ENCODE measurements at places on chromosomes 1 and 21.
A peak's percentile ranks its signal among the peaks of the same experiment; 100 is the strongest.

- DNase-seq: no peak
Measured at GRCh38 chr1:80640978-80641377, 1159.8 kb upstream of the ADGRL2 start.

DNA sequence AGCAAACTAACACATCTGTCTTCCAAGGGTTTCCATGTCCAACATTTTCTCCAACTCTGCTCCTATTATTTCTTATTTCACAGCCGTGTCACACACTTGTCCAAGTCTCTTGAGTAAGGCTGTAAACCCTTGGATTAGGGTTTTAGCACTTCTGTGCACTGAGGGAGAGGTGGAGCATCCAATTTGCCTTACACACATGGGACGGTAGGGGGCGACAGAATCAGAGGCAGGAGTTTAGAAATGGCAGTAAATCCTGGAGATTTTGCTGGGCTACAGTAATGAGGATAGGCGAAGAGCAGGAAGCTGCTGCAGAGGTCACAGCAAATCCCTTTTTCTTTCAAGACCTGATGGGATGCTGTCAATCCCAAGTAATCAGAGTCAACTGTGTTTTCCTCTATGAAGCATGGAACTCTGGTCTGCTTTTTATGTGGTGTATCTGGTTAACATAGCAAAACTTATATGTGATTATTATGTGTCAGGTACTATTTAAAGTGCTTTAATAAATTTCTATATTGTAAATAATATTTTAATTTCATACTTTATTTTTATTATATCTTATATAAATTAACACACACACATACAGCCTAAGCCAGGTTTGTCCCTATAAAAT is 15.4 kb upstream of the LCE5A start:
- DNase-seq: peak; percentile 31

- no peak for DNase-seq
Measured at GRCh38 chr1:1021920-1022259, 2.0 kb downstream of the AGRN start.

- DNase-seq: no peak
Measured at GRCh38 chr1:53918343-53918742, 24.4 kb downstream of the DIO1 start.

- DNase-seq: no peak
Measured at GRCh38 chr1:19452221-19452663, 33.1 kb downstream of the CAPZB start.

DNA sequence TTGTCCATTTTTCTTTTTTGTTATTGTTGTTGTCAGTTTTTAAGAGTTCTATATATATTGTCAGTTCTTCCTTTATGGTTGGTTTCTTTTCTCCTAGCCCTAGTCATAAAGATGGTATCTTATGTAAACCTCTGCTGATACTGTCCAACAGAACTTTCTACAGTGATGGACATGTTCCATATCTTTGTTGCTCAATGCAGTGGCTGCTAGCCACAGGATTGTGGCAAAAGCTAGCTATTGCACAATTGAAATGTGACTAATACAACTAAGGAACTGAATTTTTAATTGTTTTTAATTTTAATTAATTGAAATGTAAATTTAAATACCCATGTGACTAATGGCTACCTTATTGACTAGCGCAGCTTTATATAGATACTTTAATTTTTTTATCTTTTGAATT is 411.8 kb upstream of the PTBP2 start:
- DNase-seq: no peak

- DNase-seq: no peak
Measured at GRCh38 chr1:154896771-154897286, 26.7 kb upstream of the KCNN3 start.

- no peak for DNase-seq
Measured at GRCh38 chr1:50265790-50266314, 157.1 kb downstream of the ELAVL4 start.

- no peak for DNase-seq
Measured at GRCh38 chr1:171245458-171246064, 2.7 kb upstream of the FMO1 start.

DNA sequence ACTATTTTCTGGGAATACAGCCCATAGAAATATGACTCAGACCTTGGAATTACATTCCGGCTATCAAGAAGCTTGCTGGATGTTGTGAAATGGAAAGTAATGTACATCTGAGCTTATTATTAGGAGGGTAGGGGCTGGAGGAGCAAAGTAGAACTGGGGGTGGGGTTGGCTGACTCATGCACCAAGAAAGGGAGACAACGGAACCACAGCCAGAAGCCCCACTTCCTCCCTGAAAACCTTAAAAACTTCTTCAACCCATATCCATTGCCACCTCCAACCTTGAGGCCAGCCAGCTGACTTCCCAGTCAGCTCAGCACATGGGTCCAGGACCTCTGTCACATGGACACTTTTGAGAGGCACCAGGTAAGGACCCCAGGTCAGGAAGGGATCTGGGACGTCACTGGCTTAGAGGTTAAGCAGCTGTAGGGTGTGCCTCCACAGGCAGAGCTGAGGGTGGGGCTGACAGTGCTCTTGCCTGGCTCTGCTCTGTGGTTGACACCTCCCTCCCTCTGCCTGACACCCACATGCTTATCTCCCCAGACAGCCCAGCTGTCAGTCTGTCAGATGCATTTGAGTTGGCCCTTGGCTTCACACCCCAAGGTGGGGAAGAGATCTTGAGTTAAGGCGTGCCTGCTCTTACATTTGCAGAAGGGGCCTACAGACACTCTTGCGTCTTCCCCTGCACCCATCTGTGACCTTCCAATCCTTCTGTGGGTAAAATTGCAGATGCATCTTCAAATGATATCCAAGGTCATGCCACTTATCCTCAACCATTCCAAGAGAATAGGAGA is 5.7 kb upstream of the ZNF683 start:
- no peak for DNase-seq

GRCh38 chr1:26079178-26079563 is 11.7 kb upstream of the TRIM63 start:
- DNase-seq: no peak

GRCh38 chr1:200146100-200146499 is 118.6 kb downstream of the NR5A2 start:
- no peak for DNase-seq

DNA sequence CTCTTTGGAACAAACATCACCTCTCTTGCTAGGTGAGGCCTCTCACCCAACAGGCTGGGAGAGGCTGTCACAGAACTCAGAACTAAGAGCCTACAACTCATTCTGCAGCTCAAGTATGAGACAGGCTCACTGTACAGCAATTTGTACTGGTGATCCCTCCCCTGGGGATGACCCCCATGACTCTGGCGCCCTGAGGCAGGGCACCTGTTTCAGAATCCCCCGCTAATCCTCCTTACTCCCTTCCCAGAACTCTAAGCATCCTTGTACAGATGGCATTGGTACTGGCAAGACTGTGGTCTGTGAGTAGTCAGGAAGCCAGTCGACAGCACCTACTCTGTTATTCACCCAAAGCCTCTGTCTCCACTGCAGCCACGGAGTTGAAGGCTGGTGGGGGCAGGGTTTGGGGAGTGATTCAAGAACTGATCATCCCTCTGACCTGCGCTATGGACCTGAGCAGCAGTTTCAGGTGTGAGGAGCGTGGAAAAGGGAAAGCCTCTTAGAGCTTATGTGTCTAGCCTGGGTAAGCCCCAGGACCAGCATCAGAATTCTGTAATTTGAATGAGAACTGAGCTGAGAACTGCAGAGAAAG is 655.5 kb downstream of the KIF26B start:
- no peak for DNase-seq

DNA sequence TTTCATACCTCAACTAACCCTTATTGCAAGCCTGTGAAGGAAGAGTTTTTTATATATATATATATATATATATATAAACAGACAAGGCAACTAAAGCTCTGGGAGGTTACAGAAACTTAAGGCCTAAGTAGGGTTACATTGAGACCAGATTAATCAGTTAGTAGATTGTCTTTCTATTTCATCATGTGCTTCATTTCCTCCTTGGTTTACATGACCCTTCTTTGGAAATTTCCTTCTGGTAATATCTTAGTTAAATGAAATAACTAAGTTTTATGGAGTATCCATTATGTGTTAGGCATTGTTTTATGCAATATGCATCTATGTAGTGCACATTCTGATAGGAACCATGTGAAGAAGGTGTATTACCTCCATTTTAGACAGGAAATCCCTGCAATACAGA is 112.7 kb downstream of the FGGY start:
- no peak for DNase-seq

DNA sequence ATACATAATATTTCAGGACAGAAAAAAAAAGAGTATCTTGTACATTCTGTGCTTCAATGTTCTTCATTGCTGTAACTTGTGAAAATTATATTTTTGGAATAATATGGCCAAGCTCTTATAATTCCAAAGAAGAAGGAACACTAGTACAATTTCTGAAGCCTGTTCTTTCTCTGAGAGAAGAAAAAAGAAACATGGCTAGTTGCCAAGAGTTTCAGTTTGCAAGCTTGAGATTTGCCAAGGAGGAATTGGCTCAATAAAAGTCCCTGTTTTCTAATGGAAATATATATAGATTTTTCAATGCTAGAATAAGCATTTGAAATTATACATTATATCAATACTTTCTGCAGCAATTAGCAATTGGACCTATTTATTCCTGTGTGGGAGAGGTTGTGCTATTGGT is 285.2 kb upstream of the NEGR1 start:
- no peak for DNase-seq

GRCh38 chr1:7454895-7455784 is 316.0 kb upstream of the VAMP3 start:
- no peak for DNase-seq

GRCh38 chr1:86110451-86111129 is 46.0 kb downstream of the COL24A1 start:
- DNase-seq: no peak

DNA sequence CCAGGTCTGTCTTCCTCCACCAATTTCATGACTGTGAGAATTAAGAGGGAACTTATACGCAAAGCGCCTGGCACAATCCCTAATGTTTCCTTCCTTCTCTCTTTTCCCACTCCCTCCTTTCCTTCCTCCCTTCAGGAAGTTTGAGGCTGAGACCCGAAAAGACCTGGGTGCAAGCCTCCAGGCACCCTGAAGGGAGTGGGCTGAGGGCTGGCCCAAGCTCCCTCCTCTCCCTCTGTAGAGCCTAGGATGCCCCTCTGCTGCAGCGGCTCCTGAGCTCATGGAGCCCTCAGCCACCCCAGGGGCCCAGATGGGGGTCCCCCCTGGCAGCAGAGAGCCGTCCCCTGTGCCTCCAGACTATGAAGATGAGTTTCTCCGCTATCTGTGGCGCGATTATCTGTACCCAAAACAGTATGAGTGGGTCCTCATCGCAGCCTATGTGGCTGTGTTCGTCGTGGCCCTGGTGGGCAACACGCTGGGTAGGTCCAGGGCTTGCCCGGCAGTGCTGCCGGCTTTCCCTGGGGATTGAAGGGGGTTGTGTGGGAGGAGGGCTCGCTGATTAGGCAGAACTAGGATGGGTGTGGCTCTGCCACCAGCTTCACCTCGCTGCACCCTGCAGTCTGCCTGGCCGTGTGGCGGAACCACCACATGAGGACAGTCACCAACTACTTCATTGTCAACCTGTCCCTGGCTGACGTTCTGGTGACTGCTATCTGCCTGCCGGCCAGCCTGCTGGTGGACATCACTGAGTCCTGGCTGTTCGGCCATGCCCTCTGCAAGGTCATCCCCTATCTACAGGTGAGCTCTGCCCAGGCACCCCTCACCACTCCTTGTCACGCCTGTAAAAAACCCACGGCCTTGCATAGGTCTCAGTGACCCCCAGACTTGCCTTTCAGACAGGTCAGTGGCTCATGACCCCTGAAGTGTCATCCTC is 1.7 kb downstream of the HCRTR1 start:
- DNase-seq: no peak

DNA sequence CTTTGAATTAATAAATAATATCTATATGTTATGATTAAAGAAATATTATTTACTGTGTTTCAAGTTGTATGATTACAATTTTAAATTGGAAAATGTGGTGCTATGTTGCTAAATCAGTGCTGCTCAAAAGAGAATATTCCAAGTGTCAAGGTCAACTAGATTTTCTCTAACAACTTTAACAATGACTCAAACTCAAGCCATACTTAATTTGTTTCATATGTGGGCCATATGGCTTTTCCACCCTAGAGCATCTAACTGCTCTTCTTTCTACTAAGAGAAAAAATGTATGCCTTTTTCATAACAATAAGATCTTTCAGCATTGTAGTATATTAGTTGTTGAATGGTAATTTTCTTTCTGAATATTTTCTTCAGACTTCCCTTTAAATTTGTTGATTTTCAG is 8.3 kb upstream of the SYT14 start:
- no peak for DNase-seq

- DNase-seq: peak; percentile 78
Measured at GRCh38 chr1:84370831-84371394, 27.4 kb upstream of the DNASE2B start.

- DNase-seq: no peak
Measured at GRCh38 chr1:20956272-20956671, 169.2 kb upstream of the HP1BP3 start.

DNA sequence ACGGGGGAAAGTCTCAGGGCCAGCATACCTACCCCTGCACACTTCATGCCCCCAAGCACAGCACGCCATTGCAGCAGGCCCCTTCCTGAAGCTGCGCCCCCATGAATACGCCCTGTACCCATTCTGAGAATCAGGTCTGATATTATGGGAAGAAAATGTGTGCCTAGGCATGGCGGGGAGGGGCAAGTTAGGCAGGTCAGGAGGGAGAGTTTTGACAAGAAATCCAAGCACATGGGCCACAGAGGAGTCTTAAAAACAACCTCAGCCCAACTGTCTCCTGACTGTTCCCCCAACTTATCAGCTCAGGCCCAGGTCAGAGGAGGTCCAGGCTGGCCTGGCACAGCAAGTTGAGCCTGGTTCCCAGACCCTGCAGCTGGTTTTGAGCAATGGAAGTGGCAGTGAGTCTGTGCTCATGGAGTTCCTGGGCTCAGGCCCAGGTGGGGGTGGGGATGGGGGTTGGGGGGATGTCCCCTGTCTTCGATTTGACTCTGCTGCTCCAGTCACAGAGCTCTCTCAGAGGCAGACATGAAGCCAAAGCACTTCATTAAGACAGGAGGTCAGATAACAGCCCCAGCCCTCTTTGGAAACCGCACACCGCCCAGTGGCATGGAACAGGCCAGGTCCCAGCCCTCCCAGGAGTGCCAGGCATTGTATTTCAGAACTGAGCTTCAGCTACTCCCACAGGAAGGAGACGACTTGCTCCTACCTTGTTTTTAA is 20.6 kb upstream of the BCAR3 start:
- no peak for DNase-seq

GRCh38 chr1:228081578-228082213 is 812 bp upstream of the ARF1 start:
- no peak for DNase-seq

GRCh38 chr1:201606096-201606495 is 67.2 kb downstream of the NAV1 start:
- no peak for DNase-seq

DNA sequence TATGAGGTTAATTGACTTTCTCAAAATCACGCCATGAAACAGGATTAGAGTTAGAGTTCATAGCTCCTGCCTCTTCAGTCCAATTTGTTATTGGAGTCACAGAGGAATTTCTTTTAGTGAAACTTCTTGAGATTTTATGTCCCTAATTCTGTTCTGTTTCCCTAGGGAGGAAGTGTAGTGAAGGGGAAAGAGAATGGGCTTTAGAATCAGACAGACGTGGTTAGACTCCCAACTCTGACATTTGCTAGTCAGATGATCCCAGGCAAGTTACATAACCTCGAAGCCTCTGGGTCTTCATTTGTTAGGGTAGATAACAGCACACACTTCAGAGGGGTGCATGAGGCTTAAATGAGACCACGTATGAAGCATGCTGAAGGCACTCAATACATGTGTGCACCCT is 83.9 kb downstream of the ASTN1 start:
- no peak for DNase-seq
